ENCODE measurements at places on chromosomes 7 and 10.
A peak's percentile ranks its signal among the peaks of the same experiment; 100 is the strongest.

DNA sequence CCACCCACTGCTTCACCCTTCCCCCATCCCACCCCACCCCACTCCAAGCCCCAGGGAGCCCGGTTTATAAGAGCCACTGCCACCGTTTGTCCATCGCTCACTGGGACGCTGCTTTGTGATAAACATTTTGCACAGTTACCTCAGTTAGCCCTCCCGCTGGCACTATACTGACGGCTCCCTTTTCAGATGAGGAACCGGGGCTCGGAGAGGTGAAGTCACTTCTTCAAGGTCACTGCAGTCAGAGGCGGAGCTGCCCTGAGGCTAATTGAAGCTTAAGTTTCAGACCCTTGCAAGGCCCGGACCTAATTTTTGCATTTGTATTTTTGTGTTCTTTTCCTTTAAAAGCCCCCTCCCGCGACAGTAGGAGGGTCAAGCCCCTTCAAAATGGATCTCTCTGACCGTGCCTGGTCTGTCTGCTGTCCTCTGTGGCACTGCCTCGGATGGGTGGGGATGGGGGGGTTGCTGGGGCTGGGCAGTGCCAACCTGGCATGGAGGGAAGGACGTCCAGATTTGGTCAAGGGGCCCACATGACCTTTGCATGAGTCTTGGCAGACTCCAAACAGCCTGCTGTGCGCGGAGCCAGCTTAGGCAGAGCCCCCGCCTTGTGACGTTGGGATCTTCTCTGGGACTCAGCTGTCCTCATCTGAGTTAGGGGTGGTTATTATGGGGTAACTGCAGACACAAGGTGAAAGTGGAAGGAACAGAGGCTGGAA, 17.7 kb upstream of the NODAL start:
- no peak for DNase-seq

GRCh38 chr10:9709849-9710248, 1307.8 kb upstream of the CELF2 start:
- no peak for DNase-seq

DNA sequence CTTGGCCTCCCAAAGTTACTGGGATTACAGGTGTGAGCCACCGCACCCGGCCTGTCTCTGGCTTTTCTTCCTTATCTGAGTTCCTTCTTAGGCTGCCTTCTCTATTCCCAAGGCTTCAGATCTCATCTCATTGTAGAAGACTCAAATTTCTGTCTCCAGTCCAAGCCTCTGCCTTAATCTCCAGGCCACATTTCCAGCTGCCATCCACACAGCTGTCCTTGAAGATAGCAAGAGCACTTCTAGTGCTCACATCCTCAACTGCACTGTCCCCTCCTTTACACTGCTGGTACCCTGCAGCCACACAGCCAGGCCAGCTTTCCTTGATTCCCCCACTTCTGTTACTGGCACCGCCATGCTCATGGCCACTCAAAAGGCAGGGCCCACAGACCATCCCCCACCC, 35.6 kb downstream of the POLL start:
- no peak for DNase-seq

DNA sequence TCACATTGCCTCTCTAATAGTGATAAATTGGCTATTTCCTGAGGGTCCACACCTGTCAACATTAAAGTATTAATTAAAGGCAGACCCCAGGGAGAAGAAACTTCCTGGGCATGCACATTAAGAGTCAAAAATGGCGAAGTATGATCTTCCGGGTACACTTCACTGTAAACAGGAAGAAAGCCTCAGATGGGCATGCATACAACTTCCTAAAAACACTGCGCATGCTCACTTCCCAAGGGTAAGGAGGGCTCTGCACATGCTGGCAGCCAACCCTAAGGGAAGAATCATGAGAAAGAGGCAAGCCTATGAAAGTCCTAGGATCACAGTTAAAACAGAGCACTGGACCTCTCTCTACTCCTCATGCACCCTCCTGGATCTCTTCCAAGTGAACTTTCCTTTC, 80.1 kb upstream of the IMMP2L start:
- DNase-seq = no peak

DNA sequence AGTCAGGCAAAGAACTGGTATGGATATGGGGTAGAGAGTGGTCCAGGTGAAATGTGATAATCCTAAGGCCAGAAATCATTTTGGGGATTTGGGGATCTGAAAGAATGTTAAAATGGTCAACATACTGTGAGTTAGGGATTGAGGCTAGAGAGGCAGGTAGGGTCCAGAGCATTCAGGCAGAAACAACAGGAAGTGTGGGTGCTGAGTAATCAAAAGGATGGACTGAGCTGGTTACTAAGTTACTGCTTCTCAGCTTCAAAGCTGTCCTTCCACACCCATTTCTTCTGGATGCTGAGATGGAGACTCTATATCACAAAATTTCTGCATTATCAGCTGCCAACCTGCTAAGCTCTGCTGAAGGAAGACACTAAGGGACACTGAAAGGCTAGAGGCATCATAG, 30.6 kb upstream of the PRKCQ start:
- no peak for DNase-seq

DNA sequence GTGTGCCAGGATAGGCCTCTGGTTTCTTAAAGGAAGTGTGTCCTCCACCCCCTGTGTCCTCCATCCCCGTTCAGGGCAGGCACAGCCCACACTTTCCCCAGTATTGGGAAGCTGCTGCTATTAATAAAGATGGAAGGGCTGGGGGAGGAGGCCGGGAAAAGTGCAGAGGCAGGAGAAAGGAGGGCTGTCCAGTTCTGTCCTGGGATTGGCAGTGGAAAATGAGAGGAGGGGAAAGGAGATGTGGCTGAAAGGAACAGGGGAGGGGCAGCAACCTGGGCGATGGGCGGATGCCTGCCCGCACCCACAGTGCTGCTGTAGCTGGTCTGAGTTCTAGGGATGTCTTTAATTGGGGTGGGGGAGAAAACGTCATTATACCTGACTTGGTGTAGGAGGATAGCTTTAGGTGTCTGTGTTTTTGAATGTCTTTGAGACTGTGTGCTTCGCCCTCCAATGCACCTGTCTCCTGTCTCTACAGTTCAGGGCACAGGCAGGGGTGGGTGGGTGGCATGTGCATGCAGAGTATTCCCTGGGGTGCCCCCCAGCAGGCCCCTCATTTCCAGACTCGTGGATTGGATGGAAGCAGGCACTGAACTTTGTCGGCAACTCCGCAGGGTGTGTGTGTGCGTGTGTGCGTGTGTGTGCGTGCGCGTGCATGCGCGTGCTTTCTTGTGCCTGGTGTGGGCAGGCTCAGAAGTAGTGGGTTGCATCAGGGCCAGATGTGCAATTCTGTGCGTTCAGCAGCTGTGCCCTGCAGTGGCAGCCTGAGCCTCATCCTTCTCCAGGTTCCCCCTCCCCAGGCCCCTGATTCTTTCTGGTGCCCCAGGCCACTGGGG, 2.5 kb downstream of the TRIM8 start:
- DNase-seq = peak; percentile 67

DNA sequence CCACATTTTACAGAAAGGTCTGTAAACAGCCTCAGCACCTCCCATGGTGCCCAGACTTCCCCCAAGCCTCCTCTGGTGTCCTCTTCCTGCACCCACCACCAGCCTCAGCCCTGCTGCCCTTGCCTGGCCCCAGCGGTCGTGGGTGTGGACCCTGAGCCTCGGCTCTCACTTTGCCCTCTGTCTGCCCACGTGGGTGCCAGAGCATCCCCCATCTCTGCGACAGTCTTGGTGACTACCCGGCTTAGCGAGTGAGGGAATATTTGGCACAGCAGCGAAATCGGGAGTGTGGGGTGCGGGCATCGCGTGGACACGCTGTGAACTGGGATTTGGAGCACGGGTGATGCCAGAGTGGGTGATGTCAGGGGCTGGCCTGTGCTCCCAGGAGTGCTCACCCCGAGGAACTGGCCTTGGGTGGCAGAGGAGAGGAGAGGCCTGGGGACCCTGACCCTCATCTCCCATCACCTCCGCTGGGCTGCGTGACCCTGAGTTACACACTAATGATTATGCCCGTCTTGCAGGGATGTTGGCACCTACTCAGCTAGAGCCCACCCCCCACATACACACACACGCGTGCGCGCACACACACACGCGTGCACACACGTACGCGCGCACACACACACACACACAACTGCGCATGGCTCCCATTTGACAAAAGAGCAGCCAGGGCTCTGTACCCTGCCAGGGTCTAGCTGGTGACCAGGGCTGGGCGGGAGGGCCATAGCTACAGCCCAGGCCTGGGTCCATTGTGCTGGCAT, 8.7 kb downstream of the ELFN1 start:
- no peak for DNase-seq

GRCh38 chr7:44110719-44111635, 6.8 kb downstream of the AEBP1 start:
- DNase-seq = no peak

Measured in lung microvascular endothelial cell (primary cell).